Stimulated activated CD8-positive, alpha-beta memory T cell treated with anti-CD3 and anti-CD28 coated beads, Interleukin-4, amount 100 ng/mL, for 1 hour (primary cell): ENCODE measurements at places on chromosomes 3 and 15.

- no peak for DNase-seq
These were observed 22.8 kb downstream of the SLC9A9 start for GRCh38 chr3:143825513-143825912.

DNA sequence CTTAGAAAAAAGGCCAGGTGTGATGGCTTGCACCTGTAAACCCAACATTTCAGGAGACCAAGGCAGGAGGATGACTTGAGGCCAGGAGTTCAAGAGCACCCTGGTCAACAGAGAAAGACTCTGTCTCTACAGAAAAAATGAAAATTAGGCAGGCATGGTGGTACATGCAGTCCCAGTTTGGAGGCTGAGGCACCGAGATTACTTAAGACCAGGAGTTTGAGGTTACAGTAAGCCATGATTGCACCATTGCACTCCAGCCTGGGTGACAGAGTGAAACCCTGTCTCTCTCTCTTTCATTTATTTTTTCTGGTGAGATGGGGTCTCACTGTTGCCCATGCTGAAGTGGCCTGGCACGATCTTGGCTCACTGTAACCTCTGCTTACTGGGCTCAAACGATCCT lies 24.7 kb downstream of the IP6K1 start:
- no peak for DNase-seq

DNA sequence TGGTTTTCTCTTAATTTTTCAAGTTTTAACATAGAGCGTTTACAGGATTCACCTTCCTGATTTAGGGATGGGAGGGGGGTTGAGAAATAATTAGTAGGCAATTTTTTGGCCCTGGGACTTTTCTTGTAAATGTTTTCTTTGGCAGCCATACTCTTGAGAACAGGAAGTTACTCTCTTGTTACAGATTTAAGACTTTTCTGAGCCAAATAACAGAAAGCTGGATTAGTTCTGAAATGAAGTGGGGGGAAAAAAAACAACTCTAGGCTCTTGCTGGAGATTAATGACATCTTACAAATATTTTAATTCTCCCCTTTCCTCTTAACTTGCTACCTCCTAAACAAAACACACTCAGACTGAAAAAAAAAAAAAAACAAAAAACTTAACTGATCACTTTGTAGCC lies 13.8 kb upstream of the POLR2M start:
- no peak for DNase-seq

- DNase-seq, result no peak
These were observed 96.0 kb downstream of the C3orf70 start for GRCh38 chr3:185056908-185057307.

DNA sequence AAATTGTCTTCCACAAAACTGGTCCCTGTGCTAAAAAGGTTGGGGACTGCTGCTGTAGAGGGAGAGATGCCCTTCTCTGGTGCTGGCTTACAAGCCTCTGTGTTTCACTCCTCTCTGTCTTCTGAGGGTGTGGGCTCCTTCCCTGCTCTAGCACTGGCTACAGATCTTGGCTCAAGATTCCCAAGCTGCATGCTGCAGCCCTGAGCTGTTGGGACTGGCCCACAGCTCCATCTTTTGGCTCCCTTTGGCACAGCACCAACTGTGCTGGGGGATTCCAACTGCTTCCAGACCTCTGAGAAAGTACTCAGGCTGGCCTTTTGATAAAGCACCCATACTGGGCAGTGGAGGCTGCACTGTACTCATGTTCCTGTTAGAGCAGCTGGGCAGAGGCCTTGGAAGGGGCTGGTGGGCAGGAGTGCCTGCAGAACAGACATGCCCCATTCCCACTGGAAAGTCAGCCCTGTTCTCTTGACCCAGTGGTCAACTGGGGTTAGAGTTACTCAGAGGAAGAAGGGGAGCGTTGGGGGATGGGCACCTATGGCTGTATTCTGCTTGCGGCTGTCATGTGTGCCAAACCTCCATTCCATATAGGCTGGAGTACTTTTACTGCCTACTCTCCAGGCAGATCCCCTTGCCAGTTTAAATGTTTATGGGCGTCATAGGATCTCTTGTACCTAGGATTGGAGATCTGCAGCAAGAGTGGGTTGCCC lies 55.7 kb downstream of the GALK2 start:
- DNase-seq, result no peak

DNA sequence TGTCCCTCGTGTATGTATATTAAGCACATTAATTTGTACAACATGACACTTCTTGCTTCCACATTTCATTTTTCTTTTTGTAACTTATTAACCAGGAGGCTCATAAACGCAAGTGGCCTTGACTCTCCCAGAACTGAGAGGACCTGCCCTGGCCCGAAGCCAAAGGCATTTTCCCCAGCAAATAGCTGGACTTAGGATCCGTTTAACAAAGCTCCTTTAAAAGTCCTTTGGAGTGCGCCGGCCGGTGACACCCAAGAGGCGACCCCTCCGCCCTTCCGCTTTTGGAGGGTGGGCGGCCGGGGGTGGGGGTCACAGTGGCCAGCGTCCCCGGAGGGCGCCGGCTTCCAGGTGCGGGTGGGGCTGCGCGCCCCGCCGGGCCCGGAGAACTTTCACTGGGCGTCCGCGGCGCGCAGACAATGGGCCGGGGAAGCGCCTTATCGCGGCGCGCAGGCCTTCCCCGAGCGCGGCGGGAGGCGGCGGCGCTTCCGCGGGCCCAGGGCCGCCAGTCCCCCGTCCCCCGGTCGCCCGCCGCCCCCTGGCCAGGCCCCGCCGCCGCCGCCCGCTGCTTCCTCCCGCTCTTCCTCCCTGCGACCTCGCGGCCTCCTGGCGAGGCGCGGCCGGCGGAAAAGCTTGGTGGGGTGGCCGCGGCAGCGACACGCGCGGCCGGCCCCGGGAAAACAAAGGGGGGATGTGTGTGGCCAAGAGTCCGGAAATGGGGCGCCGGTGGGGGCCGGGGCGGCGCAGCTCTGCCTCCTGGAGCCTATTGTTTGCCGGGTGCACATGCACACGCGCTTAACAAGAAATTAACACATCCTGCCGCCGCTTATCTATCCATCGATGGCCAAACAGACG lies 613.4 kb downstream of the MCTP2 start:
- DNase-seq, result no peak

DNA sequence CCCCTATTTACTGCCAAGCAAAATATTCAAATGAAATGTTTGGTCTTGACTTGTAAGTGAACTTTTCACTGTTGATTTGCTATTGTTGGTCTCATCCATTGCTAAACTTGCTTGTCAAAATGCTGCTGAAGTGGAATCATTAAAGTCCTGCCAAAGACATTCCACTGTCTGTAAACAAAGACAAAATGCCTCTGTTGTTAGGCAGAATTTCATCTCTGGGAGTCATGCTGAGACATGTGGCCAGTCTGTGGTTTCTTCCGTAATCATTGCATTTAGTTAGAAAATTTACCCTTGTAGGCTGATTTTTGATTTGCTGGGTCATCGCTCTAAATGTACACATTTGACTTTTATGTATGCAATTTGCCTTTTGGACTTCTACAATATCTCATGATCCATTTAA lies 577.7 kb downstream of the MECOM start:
- DNase-seq, result no peak

GRCh38 chr3:181457190-181457589 lies 254.5 kb upstream of the SOX2 start:
- no peak for DNase-seq

GRCh38 chr15:75197062-75197630 lies 4.5 kb upstream of the C15orf39 start:
- no peak for DNase-seq

DNA sequence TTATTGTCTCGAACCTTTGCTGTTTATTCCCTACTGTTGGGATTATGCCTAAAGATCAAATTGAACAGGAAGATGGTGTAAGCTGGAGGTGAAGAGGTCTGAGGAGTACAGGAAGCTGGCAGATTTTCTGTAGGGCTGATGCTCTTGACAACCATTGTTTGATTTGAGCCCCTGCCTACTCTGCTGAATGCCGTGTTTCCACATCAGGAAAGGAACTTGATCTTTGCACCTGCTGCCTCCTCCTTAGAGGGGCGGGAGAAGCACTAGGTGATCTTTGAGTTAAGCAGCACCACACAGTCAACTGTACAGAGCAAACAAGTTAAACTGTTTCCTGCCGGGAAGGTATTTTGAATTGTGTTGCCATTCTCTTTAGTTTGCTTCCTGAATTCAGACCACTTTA lies 364.6 kb upstream of the EPHA6 start:
- DNase-seq, result no peak

GRCh38 chr3:168975576-168975975 lies 687.9 kb downstream of the MECOM start:
- DNase-seq, result no peak

DNA sequence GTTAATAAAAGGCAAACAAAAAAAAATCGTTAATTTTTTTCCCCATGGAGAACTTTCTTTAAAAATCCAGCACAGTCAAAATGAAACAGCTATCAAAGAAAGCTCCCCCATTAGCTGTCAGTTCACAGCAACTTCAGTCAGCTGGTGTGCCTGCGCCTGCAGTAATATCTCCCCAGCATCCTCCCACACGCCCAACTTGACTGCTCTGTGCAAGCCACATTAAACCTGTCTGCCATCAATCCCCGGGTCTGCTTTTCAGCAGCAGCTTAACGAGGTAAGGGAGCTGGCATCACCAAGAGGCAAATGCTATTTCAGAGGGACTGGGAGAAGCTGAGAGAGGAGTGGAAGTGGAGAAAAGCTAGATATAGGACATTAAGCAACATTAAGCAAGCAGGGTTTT lies 337.5 kb downstream of the GAP43 start:
- DNase-seq, result no peak

DNA sequence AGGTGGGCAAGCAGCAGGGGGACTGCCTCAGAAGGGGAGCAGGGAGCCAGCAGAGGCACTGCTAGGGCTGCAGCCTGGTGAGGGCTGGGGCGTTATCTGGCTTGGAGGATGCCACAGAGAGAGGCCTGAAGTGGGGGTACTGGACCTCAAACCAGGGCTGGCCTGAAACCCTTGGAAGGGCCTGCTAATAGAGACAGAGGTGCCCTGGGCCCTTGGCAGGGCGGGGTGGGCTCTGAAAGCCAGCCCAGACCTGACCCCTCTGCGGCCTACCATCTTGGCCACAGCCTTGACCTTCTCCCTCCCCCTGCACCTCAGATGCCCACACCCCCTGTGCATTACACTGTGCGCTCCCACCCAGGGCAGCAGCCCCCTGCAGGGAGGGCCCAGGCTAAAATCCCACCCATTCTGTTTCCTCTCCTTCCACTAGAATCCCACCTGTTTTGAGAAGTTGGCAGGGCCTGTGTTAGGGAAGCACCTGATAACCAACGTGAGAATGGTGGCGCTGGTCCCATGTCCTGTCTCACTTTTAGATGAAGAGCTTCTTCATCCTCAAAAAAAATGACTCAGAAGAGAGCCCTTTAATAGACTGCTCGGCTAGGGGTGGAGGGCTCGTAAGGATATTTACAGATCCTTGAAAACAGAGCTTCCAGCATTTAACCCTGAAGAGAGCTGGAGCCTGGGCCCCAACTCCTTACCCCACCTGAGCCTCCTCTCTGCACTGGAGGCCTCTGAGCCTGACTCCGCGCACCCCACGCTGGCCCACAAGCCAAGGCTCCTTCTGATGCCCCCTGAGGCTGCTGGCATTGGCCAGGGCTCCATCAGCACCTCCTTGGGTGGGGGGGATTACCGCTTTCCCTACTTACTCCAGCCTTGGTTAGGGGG lies 29.8 kb downstream of the LOXL1 start:
- DNase-seq, result no peak

- DNase-seq, result no peak
These were observed 32.9 kb downstream of the GJD2 start for GRCh38 chr15:34721802-34722438.

GRCh38 chr3:194806991-194807630 lies 121.4 kb downstream of the FAM43A start:
- no peak for DNase-seq

DNA sequence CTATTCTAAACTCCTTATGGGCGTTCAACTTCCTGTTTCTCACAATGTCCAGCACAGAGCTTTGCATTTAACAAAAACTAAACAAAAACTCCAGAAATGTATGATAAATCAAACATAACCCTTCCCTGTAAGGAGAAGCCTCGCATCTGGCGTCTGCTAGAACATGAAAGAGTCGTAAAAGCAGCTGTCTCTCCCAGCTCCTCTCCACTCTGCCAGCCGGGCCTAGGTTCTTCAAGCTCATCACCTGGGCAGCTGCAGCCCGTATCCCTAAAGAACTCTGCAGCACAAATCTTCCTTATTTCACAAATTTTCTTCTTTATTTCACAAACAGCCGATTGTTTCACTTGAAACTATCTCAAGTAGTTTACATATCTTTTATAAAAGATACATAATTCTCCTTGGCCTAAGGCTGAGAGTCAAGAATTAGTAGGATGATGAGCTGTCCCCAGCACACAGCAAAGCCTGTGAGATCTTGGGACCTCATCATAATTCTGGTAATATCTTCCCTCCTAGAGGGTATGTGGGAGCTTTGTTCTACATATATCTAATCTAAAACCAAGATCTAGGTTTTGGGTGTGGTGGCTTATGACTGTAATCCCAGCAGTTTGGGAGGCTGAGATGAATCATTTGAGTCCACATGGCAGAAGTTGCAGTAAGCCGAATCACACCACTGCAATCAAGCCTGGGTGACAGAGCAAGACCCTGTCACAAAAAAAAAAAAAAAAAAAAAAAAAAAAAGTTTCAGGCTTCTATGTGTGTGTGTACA lies 35.3 kb downstream of the ANXA2 start:
- DNase-seq, result no peak

GRCh38 chr15:76151599-76151974 lies 91.8 kb downstream of the TMEM266 start:
- DNase-seq, result no peak

GRCh38 chr3:72658466-72659100 lies 189.7 kb downstream of the SHQ1 start:
- no peak for DNase-seq

- no peak for DNase-seq
These were observed 202.7 kb upstream of the LRIG1 start for GRCh38 chr3:66703501-66703900.

DNA sequence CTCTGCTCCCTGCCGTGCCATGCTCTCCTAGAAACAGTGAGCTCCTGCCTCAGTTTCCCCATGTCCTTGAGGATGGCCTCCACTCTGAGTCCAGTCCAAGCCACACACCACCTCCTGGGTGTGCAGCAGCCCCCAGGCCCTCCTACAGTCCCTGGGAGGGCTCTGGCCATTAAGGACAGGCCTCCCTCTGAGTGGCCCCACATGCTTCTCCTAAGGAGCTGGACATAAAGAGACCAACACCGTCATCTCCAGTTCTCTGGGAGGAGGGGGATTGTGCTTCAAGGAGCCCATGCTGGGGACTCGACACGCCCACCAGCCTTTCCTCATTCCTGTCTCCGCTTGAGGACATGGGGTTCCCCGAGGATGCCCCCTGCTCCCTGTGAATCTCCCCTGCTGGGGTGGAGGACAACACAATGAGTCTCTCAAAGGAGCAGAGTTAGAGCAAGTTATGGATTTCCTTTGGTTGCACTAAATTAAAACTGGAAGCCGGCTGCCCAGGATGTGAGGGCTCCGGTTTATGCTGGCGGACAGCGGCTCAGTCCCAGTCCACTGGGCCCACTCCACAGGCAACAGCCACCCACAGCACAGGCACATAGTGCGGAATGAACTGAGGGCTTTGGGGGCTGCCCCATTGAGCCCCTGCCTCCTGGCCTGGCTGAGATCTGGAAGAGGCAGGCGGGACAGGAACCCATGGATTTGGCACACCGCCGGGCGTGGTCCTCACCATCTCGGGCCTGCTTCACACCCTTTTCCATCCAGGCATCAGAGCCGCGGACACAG lies 165.6 kb upstream of the IQSEC1 start:
- DNase-seq, result no peak

GRCh38 chr3:187844708-187845107 lies 99.4 kb upstream of the BCL6 start:
- no peak for DNase-seq

GRCh38 chr3:101189796-101190195 lies 130.6 kb downstream of the IMPG2 start:
- no peak for DNase-seq
